Naive thymus-derived CD4-positive, alpha-beta T cell (primary cell): ENCODE measurements at places on chromosomes 7 and 10.

DNA sequence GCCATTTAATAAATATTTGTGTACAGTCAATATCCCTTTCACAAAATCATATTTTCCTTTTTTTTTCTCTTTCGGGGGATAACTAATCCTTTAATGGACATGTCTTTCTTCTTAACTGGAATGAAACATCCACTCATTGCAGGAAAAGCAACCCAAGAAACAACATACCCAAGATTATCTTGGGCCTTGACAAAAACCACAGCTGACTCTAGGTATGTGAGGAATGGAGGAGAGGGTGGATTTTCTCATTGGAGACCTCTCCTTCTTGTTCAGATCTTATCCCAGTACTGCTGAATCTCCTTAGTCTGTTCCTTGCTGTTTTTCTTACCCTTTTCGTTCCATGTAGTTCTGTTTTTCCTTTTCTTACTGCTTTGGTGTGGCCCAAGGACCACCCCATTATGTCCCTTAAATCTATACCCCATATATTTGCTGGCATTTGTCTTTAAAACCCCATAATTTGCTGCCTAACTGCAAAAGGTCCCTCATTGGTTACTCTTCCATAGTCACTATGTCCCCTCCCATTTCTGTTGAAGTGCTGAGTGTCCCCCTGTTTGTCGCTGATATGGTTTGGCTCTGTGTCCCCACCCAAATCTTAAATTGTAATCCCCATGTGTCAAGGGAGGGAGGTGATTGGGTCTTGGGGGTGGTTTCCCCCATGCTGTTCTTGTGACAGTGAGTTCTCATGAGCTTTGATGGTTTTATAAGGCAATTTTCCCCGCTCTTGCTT lies 6.8 kb upstream of the CDK6 start:
- no peak for DNase-seq

- DNase-seq, result no peak
Observed at GRCh38 chr10:117214401-117214800, 17.1 kb downstream of the KCNK18 start.

- no peak for DNase-seq
Observed at GRCh38 chr7:27409776-27410175, 167.2 kb downstream of the EVX1 start.

GRCh38 chr7:86643561-86644281 lies at the start of gene GRM3:
GRM3 (plus strand) TSS chr7:86643909; CDS start chr7:86765146, 121,237 bp downstream.
- DNase-seq, result no peak
